Stimulated activated CD8-positive, alpha-beta memory T cell treated with anti-CD3 and anti-CD28 coated beads, Interleukin-4, amount 100 ng/mL, for 24 hours (primary cell): ENCODE measurements at places on chromosomes 12 and 14.
A peak's percentile ranks its signal among the peaks of the same experiment; 100 is the strongest.

- peak; percentile 34 for DNase-seq
Measured at GRCh38 chr14:87805315-87805723, 187.7 kb downstream of the GALC start.

- DNase-seq, result no peak
Measured at GRCh38 chr12:95721320-95721719, 69.2 kb downstream of the NTN4 start.

- no peak for DNase-seq
Measured at GRCh38 chr14:99125113-99125512, 146.9 kb downstream of the BCL11B start.

DNA sequence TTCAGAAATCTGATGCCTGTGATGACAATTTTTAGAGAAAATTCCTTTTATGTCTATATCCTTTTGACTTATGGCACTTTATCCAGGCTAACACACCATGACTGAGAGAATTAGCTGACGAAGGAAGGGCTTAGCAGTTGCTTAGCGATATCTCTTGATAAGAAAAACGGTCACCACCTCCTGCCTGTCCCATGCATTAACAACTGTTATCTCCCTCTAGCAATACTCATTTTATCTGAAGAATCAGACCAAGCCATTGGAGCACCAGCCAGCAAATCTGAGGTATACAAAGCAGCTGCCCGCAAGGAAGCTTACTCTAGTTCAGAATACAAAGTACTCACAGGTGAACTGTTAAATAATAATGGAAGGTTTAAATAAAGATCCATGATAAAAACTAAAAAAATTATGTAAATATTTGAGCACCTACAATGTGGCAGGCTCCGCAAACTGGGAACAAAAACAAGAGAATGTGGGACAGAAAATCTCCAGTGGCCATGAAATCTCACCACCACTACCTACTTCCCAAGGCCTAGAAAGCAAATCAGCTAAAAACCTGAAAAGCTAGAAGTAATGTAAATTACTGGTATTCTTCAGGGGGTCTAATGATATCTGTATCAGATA is 24.3 kb downstream of the PPM1H start:
- no peak for DNase-seq

- no peak for DNase-seq
Measured at GRCh38 chr14:65813760-65814384, 401.3 kb downstream of the FUT8 start.

GRCh38 chr14:61476754-61477410 is 155.5 kb downstream of the PRKCH start:
- no peak for DNase-seq

DNA sequence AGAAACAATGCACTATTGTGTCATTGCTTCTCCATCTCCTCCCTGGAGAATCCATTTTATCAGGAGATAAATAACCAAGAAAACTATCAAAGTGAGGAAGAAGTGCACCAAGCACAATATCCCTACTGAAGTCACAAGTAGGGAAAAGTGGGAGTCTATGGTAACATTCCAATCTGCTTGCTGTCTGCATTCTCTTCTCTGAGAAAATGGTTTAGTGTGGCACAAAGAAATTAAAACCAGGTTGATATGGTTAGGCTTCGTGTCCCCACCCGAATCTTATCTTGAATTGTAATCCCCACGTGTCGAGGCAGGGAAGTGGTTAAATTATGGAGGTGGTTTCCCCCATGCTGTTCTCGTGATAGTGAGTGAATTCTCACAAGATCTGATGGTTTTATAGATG is 209.7 kb downstream of the PRKD1 start:
- DNase-seq, result no peak

GRCh38 chr14:56998728-56999127 is 188.4 kb upstream of the OTX2 start:
- no peak for DNase-seq

- no peak for DNase-seq
Measured at GRCh38 chr12:65566751-65567150, 257.5 kb upstream of the HMGA2 start.
